WERI-Rb-1 (cell line): ENCODE measurements at places on chromosomes 6 and 20.

- DNase-seq, result no peak
Measured at GRCh38 chr20:63612276-63612931, 14.5 kb downstream of the GMEB2 start.

DNA sequence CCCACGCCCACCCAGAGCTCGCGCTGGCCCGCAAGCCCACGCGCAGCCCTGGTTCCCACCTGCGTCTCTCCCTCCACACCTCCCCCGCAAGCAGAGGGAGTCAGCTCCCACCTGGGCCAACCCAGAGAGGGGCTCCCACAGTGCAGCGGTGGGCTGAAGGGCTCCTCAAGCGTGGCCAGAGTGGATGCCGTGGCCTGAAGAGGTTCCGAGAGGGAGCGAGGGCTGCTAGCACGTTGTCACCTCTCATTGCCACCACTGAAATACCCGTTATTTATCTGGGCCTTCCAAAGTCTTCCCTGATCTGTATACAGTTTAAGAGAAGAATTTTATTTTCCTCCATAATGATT is 88.3 kb upstream of the MYLIP start:
- no peak for DNase-seq

DNA sequence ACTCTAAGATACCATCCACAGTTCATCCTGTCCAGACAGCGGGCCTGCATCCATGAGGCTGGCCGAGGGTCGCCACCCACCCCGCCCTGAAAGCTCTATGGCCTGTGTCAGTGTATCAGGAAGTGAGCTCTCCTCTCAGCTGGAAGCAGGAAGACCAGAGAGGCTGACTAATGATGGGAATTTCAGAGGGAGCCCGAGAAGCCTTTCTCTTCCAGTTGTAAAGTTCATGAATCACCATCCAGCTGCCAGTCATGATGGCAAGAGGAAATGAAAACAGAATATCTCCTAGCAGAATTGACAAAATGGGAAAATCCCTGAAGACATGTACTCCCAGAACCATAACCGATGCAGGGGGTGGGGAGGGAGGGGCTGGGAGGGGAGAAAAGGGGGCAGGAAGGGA is 109.6 kb upstream of the RPS6KA2 start:
- DNase-seq, result no peak

DNA sequence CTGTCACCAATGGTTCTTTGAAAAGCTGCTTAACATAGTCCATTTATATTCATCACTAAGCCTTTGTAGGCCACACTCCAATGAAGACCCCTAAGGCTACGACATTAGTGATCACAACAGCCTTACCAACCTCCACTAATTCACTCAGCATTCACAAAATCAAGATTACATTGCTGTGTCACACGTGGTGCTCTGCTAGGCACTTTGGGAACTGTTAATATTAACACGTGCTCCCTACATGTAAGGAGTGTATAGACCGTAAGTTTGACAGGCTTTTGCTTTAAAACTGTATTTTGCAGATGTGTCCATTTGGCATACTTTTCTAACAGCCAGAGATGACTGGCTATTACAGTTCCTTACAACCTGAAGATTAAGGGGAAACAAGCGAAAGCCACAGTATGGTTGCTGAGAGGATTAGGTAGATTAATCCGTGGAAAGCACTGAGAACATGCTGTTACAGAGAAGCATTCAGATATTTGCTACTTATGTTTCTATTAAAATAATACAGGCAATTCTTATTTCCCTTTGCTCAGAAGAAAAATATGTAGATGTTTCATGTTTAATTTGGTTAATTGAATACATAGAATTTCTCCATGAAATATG is 69.7 kb downstream of the SAMD3 start:
- peak; percentile 43 for DNase-seq

GRCh38 chr20:40949346-40949745 is 79.3 kb upstream of the TOP1 start:
- no peak for DNase-seq

DNA sequence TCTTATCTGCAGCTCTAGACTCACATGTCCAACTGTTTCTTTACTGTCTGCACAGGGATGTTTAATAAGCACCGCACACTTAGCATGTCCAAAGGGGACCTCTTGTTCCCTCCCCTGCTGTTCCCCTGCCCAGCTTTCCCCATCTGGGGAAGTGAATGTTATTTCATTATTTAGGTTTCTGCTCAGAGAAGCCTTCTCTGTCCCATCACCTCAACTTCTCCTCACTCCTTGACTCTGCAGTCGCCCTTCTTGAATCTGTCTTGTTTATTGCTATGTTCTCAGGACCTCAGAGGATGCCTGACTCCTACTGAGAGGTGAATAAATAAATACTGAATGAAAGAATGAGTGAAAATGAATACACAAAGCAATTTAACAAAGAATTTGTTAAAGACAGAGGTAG is 121.0 kb downstream of the SASH1 start:
- DNase-seq, result no peak

GRCh38 chr6:36980876-36981619 is 4.9 kb downstream of the MTCH1 start:
- no peak for DNase-seq

DNA sequence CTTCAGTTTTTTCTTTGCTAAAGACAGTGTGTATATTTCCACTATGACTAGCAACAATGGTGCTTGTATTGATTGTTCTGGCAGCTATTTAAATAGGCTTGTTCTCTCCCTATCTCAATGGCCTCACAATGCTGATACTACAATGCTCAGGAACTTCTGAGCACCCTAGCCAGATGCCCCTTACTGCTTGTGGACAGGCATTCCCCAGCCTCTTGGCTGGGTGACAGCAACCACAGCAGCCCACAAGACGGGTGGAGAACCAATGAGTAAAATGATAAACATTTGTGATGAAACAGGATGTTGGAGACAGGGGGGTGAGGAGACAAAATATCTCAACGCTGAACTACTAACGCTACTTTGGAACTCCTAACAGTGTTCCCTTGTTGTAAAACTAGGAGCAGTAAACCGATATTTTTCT is 42.3 kb downstream of the HIVEP2 start:
- DNase-seq, result no peak

DNA sequence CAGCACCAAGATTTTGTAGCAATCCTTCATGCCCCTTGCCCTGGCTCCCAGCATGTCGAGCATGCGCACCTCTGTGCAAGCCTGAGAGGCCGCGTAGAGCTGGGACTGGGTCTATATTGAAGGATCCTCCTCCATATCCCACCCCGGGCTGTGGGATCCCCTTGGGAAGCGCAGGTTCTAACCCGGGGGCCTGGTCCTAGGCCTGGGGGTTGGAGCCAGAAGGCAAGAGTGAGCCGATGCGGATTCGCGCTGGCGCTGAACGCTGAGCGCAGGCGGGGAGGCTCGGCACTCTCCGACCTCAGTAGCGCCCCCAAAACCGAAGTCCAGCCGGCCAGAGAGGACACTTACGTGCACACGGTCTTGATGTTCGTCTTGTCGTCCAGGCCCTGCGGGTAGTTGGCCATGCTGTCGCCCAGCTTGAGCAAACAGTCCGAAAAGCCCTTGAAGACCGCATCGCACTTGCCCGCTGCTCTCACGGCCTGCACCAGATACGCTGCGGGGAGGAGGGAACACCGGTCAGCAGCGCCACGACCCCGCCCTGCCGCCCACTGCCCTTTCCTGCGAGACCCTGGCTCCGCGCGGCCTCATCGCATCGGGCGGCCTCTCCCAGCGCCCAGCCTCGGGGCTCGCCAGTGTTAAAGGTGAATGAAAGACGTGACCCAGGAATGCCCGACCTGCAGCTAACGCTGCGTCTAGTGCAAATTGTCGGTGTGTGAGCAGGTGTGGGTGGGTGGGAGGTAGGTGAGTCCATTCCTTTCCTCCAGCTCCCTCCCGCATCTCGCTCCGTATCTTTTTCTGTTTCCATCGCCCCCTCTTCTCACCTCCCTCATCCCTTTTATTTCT is 4.5 kb downstream of the NRN1 start:
- no peak for DNase-seq

GRCh38 chr20:58014628-58015315 is 213.7 kb downstream of the ANKRD60 start:
- DNase-seq, result no peak

- no peak for DNase-seq
Measured at GRCh38 chr6:34486106-34486740, 20.3 kb downstream of the PACSIN1 start.

DNA sequence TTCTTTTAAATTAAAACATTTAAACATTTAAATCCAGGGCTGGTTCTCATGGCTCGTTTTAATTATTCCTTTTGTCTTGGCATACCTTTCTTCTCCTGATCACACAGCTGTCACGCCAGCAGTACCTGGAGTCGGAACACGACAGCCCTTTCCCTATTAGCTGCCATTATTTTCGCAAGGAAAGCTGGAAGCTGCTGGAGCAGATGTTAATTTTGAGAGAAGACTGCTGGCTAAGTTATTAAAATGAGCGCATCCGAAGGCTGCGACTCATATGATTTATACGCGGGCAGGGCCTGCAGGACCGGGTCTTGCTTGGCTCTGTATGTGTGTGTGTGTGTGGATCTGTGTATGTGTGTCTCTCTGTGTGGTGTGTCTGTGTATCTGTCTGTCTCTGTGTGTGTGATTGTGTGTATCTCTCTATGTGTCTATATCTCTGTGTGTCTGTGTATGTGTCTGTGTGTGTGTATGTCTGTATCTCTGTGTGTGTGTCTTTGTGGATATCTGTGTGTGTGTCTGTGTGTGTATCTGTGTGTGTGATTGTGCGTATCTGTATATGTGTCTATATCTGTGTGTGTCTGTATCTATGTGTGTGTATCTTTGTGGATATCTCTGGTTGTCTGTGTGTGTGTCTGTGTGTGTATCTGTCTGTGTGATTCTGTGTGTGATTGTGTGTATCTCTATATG is 191.5 kb downstream of the CDH4 start:
- DNase-seq, result no peak

GRCh38 chr20:44962483-44962882 is 2.3 kb upstream of the TOMM34 start:
- no peak for DNase-seq

DNA sequence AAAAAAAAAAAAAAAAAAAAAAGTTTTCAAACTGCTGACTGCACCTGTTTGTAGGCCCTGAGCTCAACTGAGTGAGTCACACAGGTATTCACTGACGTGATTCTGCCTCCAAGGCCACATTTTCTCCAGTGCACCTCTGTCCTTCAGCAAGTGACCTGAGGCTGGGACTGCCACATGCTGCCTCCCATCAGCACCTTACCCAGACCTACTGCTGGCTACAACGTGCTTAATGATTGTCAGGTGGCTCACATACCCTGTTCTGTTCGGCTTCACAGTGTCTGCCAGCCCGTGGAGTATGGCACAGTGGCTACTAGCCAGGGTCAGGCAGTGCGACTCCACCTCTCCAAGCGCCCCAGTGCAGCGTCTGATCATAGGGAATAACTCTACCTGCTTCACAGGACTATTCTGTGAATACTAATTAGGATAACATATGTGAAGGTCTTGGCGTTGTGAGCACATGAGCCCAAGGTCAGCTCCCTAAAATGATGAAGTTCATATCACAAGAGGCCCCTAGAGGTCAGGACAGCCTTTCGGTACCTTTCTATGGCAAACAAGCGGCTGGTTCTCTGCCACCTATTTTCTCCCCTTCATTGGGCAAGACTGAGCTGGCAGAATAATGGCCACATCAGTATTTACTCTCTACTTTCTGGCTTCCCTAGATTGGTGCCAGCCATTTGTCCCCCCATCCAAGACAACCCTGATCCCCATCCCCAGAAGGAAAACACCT is 28.1 kb downstream of the RIPOR3 start:
- DNase-seq, result peak; percentile 40

GRCh38 chr6:169895000-169895759 is 143.8 kb downstream of the ERMARD start:
- no peak for DNase-seq

DNA sequence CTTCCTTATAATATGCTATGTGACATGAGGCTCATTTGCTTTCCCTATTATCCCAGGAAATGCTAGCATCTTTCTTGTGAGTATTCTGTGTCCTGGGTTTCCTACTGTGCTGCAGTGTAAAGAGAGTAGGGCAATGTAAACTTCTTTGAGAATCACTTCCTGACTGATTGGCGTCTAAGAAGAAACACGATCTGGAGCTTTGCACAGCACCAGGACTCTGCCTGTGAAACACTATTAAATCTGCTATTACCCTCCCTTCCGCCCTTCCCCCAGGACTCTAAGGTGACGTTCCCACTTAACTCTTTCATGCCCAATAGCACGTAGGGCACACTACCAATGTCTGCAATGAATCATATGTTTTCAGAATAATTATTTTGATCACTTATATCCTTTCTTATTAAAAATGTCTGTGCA is 607.3 kb upstream of the CITED2 start:
- DNase-seq, result peak; percentile 61

DNA sequence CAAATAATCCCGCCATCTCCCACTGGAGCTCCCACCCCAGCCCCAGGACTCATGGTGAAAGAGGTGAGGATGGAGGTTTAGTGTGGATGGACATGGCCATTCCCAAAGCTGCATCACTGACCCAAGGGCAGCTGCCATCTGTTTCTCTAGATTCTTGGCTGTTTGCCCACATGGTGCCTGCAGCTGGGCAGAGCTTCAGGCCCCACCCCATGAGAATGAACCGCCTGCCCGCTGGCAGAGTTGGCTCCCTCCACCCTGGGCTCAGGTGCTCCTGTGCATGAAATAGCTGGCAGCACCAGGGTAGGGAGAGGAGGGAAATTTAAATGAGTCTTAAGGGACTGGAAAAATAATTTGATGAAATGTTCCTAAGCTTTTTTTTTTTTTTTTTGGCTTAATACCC is 17.4 kb downstream of the SCML4 start:
- no peak for DNase-seq

DNA sequence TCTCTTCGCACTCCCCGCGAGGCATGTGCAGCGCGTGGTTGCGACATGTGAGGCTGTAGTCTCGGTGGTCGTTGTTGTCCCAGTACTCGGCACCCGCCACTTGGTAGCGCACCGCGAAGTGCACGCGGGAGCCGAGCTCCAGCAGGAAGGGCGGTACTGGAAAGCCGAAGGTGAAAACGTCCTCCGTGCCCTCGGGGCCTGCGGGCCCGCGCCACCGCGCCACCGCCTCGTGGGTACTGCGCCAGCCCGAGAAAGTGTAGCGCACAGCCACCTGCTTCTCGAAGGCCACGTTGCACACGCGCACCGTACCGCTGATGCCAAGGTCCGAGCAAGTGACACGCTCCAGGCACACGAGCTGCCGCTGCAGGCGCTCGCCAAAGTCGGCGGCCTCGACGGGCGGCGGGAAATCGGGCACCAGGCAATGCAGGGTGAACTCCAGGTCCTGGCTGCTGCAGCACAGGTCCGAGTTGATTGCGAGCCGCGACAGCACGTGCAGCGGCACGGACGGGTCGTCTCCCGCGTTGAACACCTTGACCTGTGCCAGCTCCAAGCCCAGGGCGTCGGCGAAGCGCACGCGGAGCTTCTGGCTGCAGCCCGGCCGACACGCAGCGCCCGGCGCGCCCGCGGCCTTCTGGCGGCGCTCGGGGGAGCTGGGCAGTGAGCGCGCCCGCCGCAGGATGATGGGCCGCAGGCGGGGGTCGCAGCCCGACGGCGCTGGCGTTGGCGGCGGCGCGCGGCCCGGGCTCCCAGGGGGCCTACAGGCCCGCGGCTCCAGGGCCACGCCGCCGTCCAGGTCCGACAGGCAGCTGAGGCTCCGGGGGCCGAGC is 840 bp downstream of the PPP1R3D start:
- DNase-seq, result no peak
